ENCODE measurements at places on chromosomes 2 and 18.

DNA sequence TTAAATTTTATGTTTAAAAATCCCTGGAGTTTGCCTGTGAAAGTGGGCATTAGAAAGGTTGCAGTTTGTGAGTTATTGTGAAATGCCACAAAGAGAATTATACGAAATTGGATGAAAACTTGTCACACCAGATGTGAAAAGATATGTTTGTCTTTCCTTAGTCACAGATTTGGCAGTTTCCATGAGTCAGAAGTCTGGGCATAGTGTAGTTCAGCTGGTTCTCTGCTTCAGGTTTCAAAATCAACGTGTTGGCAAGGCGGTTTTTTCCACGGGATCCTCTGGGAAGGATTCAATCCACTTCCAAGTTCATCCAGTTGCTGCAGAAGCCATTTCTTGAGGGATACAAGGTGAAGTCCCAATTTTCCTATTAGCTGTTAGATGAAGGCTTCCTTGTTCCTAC lies 658.0 kb upstream of the CDH2 start:
- no peak for DNase-seq

DNA sequence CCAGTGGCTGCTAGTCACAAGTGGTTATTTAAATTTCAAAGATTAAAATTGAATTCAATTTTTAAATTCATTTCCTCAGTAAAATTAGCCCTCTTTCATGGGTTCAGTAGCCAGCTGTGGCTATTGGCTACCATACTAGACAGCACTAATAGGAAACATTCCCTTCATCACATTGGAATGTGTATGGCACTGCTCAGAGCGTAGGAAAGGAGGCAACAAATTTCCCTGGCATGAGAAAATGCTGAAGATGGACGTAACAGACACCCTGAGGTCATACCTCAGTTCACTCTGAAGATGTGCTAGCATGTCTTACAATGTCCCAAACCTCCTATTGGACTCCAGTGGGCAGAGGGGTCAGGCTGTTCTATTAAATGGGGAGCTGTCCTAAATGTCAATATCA lies 96.4 kb downstream of the C1QL2 start:
- DNase-seq, result no peak

DNA sequence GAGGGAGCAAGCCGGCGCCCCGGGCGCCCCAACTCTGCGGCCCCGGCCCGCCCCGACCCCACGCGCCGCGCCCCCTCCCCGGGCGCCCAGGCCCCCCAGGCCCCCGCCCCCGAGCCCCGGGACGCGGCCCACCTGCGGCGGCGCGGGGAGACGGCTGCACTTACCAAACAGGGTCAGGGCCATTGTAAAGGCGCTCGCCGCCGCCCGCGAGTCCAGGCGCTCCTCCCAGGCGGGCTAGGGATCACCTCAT lies 526 bp downstream of the CHN1 start:
- DNase-seq, result no peak

GRCh38 chr2:128436479-128437203 lies 118.0 kb upstream of the HS6ST1 start:
- no peak for DNase-seq

GRCh38 chr2:26144953-26145680 lies 27.8 kb upstream of the GAREM2 start:
- peak; percentile 24 for DNase-seq

All from stimulated activated CD8-positive, alpha-beta memory T cell treated with anti-CD3 and anti-CD28 coated beads, Interleukin-12 subunit alpha, Interleukin-12 subunit beta, amount 100 ng/mL, for 1 hour (primary cell).